IMR-90 (cell line): ENCODE measurements at places on chromosomes 2 and 18.
A peak's percentile ranks its signal among the peaks of the same experiment; 100 is the strongest.

- DNase-seq = no peak
Observed at GRCh38 chr18:41993151-41993550, 38.1 kb downstream of the PIK3C3 start.

- DNase-seq = no peak
Observed at GRCh38 chr2:86336675-86337243, 667 bp downstream of the REEP1 start.

- no peak for DNase-seq
Observed at GRCh38 chr2:31933066-31933465, 77.7 kb downstream of the MEMO1 start.

- DNase-seq = peak; percentile 61
Observed at GRCh38 chr2:37590119-37590571, 81.3 kb downstream of the CDC42EP3 start.

DNA sequence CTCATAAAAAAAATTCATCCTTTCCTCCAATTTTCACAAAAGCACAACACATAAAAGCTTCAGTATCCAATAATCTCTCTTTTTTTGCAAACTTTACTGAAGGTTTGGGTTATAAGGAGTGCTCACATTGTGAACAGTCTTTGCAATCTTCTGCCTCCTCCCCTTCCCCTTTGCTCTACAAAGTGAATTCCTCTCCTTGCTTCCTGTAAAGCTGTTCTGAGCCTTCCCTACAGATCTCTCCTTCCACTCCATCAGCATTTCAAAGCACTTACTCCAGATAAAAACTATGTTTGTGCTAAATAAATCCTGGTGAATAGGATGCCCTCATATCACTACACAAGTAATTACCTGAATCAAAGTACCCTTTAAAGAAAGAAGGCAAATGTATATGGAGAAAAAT, 4.6 kb upstream of the PDK1 start:
- peak; percentile 41 for DNase-seq

GRCh38 chr18:61402726-61403125, 69.5 kb downstream of the CDH20 start:
- no peak for DNase-seq

GRCh38 chr18:32259553-32259952, 69.7 kb downstream of the MEP1B start:
- no peak for DNase-seq

GRCh38 chr2:239916205-239917124, 108.7 kb downstream of the NDUFA10 start:
- DNase-seq = no peak
